ENCODE measurements at places on chromosomes 2 and 18.

DNA sequence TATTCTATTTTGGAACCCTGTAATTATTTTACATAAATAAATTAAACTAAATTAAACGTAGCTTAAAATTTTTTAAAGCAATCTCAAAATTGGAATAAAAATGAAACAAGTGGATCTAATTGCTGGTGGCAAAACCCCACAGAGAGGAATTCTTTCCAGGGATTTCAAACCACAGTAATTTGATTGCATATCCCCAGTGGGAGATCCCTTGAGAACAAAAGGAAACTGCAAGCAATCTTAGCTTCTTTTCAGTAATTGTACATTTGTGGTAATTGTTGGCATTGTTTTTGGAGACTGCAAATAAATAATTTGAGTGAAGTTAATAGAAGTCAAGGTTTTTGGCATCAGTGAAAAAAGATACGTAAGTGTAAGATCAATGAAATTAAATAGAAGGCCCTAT is 58.7 kb upstream of the MYCN start:
- DNase-seq, result no peak

DNA sequence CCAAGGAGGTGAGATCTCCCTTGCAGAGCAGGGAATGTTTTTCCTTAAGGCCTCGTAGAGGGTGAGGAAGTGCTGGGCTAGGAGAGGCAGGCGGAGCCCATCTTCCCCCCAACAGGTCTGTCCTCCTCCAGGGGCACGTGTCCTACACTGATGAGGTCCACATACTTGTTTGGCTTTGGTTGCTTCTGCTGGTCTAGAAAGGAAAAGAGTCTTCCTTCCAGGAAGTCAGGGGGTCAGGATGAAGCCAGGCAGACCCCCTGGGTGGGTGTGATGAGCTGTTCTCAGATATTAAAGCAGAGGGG is 6.0 kb downstream of the SH3BP4 start:
- DNase-seq, result no peak

DNA sequence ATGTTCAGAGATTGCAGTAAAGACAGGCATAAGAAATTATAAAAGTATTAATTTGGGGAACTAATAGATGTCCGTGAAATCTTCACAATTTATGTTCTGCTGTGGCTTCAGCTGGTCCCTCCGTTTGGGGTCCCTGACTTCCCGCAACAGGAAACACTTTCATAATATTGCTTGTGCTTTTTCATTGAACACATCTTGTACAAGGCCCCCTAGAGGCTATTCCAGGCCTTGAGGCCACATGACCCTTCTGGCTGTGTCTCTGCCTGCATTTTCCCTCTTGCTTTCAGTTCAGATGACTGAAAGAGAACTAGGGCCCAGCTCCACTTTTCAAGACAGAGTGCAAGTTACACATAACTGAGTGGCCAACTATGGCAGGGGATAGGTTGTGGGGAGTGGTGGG is 164.1 kb downstream of the TMEM247 start:
- no peak for DNase-seq

- no peak for DNase-seq
Measured at GRCh38 chr18:11658989-11659388, 30.1 kb upstream of the GNAL start.

GRCh38 chr2:195575016-195575415 is 82.0 kb upstream of the SLC39A10 start:
- peak; percentile 59 for DNase-seq

DNA sequence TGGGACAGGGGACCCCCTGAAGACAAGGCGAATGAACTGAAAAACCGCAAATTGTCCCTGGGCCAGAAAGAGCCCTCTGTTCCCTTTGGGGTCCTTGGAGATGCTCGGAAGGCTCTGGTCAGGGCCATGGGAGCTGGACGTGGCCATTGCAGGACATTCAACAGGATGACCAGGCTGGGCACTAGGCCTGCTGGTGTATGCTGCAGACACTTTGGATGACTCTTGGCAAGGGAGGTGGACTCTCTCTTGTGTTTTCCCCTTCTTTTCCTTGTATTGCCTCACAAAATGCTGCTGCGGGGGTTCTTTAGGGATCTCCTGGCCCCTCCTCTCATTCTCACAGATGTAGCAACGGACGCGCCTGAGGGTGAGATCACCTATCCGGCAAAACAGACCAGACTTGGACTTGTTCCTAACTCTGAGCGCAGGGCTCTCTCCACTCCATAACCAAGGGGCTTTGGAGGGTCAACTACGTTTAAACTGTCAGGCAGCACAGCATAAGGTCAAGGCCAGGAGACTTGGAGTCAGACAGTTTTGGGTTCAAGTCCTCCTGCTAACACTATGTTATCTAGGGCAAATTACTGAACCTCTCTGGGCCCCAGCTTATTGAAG is 41.8 kb upstream of the SH3RF3 start:
- no peak for DNase-seq

DNA sequence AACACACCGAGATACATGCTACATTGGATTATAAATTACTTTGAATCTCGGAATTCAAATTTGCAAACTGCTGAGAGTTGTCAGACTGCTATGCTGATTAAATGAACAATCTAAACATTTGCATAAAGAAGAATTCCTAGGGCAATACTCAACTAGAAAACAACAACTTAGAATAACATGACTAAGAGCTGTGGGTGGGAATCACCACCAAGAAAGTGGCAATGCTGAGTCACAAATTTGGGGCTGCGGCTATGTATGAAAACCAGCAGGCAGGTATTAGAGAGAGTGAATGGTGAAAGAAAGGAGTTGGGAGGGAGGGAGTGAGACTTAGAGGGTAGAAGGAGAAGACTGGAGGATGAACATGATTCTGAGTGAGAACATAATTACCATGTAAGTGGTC is 559.5 kb downstream of the PIK3C3 start:
- DNase-seq, result no peak

GRCh38 chr2:108833219-108833618 is 46.6 kb downstream of the CCDC138 start:
- no peak for DNase-seq

DNA sequence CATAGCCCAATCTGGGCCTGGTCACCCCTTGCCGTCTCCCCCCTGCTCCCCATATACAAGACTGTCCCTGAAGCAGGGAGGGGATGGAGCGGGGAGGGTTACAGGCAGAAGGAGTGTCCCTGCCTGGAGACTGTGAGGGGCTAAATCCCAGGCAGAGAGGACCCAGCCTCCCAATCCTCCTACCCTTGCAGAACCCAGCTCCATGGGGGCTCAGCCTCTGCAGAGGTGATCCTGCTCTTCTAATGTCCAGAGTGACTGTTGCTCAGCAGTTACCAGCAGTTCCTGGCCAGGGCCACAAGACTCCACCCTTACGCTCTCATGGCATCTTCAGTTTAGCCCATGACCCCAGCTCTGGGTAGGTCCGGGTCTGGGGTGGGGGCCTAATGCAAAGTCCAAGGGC is 58.1 kb downstream of the COA5 start:
- no peak for DNase-seq

GRCh38 chr2:136210455-136210805 is 92.5 kb upstream of the CXCR4 start:
- DNase-seq, result no peak

GRCh38 chr2:187429989-187430388 is 18.1 kb downstream of the CALCRL start:
- DNase-seq, result peak; percentile 62

GRCh38 chr18:56563568-56563967 is 74.8 kb downstream of the TXNL1 start:
- no peak for DNase-seq

GRCh38 chr18:80251700-80252099 is 4.4 kb upstream of the PARD6G start:
- no peak for DNase-seq

GRCh38 chr18:10274301-10274700 is 180.1 kb upstream of the APCDD1 start:
- peak; percentile 78 for DNase-seq

DNA sequence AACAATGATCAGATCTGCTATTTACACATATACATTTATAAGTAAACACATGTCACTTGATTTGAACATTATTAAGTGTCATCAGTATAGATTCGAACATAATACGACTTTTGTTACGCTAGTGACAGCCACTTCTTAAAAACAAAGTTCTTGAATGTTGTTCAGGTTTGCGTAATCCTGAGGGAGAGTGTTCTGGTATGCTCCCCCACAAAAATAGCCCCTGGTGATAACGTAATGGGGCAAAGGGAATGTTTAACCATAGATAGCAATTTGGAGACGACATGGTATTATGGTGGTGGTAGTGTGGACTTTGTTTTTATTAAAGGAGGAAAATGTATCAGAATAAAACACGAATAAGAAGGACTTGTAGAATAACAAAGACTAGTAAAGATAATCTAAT is 90.6 kb downstream of the PLEKHM3 start:
- no peak for DNase-seq

- no peak for DNase-seq
Measured at GRCh38 chr2:31263636-31264190, 29.8 kb downstream of the EHD3 start.

DNA sequence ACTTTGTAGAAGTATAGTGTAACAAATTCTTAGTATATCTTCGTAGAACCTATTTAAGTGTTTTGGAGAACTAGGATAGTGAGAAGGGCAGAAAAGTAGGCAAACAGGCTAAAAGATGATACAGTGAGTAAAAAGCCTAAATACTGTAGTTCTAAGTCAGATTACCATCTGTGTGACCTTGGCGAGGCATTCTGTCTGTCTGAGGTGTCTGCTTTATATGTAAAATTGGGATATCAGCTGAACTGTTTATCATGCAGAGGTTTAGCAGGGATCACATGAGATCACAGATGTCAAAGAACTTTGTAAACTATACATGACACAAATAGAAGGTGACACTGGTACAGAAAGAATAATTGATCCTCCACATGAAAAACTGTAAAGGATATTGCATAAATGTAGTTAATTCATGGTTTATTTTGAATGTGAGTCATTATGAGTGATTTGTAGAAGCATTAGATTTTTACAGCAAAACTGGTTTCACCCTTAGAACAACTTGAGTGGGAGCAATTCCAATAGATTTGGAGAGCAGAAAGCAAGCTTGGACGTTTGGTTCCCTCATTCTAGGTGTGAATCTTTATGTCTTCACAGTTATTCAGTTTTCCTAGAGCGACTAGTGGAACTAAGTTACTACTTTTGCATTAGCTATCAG is 41.9 kb downstream of the TAF1B start:
- DNase-seq, result peak; percentile 26

DNA sequence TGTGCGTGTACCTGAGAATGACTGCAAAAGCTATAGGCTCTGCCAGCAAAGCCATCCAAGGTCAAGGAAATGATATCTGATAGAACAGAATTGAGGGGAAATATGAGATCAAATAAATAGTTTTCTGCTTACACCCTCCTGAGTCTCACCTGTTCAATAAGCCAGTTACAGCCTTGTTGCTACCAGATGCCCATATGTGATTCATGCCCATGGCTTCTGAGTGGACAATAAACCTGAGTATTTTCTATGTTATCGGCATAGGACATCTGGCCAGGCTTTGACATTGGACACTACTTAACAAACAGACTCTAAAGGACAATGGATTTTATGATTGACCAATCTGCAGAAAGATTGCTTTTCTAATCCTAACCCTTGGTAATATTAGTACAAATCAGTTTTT is 297.9 kb downstream of the LRATD1 start:
- no peak for DNase-seq

DNA sequence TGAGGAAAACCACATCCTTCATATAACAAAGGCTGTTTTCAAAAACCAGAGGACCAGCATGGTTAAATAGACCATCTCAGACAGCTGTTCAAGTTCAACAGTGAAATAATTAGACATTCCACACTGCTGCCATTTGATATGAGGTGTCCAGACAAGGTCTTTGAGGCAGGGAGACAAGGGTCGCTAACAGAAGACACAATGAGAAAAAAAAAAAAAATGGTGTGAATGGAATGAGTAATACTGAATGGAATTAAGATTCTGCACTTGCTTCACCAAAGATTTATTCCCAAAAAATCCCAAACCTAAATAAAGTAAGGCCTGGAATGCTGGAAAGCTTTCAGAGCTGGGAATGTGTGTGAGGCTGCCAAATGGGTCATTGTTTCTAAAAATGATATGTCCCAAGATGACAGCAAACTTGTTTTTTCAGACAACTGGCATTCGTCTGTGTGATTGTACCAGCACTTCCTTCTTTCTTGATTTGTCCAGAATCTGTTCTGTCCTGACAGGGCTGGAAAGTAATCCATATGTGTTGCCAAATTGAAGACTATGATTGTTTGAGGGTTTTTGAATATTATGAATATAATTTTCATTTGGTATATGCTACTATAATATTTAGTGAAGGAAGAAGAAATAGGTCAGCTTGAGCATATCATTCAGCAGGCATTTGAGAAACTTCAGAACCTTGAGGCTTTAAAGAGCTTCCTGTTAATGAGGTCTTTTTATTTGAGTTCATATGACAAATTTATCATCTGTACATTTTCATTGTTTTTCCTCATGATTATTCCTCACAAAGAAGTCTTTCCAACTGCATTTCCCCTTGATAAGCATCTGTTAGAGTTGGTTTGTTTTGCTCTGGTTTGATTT is 85.2 kb upstream of the ITGA4 start:
- peak; percentile 65 for DNase-seq

GRCh38 chr2:233426619-233427342 is 72.5 kb downstream of the DGKD start:
- DNase-seq, result peak; percentile 50

DNA sequence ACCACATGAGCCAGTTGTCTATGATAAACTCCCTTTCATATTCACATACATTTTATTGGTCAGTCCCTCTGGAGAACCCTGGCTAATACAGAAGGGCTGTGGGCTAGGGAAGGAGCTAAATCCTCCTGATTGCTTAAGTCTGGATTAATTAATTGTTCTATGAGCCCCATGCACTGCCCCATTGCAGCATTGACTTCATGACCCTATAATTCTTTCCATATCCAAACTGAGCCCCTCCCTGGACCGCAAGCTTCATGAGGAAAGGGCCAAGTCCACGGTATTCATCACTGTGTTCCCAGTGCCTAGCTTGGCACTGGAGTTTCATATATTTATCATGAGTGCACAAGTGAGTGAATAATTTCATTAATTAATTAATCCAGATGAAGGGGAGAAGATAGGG is 124.0 kb downstream of the MBD2 start:
- DNase-seq, result no peak

DNA sequence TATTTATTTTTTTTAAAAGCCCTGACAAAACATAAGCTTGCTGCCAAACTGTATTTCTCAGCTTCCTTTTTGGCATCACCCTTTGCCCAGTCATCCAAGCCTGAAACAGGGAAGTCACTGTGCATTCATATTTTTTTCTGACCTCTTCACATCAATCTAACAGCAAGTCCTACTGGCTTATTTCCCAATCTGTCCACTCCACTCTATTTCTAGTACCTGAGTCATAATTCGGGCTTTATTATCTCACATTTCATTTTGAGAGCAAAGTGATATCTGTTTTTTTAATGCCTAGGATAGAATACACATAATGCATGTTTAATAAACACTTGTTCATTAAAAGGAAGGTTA is 5.1 kb downstream of the HNMT start:
- peak; percentile 72 for DNase-seq
